ENCODE measurements at places on chromosomes 5 and 9. TPM values are rescaled to one million over a fixed set of nuclear protein-coding genes. Genes with fewer than 3 reads are reported as not detected.
A peak's percentile ranks its signal among the peaks of the same experiment; 100 is the strongest.

DNA sequence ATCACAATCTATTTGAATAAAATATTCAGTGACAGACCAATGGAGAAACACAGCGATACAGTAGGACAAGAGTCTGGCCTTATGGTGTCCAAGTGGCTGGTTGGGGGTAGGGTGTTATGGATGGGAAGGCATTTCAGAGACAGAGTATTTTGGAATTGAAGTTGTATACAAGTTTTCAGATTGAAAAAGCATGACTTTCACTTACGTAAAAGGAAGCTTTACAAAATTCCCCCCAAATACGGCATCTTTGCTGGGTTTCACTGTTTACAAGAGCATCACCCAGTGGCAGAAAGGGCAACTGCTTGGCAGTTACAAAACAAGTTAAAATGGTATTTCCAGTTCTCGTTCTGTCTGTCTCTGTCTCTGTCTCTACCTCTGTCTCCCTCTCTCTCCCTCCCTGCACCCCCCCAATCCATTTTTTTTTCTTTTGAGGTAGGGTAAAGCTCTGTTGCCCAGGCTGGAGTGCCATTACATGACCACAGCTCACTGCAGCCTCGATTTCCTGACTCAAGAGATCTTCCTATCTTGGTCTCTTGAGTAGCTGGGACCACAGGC is 86.2 kb downstream of the PTPN3 start:
- peak; percentile 40 for DNase-seq

- DNase-seq: no peak
These were observed 449.6 kb upstream of the CHD1 start for GRCh38 chr5:99378443-99378842.

DNA sequence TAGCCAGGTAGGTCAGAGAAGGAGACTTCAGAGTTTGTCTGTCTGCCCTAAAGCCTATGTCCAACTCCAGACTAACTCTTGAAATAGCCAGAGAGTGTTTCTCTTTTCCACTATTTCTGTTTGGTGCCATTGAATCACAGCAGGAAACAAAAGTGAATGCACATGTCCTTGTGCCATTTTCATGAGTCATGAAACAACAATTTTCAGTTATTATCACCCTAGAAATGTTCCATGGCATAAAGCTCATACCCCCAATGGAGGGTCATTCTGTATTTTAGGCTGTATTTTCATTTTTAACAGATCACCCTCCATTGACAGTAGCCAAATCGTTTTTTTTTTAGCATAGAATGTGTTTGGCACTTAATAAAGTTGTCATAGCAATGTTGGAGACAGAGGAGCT is 124.7 kb downstream of the PAPPA start:
- DNase-seq: no peak

- DNase-seq: no peak
These were observed 2.5 kb upstream of the FSD1L start for GRCh38 chr9:105445203-105445881.

DNA sequence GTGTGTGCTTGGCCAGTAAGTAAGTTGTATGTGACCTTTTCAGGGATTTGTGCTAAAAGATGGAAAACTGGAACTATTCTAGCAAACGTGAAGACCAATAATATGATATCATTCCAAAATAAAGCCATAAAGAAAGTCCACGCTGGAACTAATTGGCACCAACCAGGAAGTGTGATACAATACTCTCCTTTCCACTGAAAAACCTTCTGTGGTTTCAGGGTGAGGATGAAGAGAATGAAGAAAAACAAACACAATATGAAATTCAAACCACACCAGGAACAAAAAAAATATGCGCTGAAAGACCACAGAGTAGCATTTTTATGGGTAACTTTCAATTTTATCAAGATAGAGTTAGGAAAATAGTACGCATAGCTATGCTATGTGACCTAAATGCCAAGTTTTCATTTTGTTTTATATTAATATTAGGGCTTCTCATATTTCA is 105.8 kb downstream of the EFNA5 start:
- peak; percentile 16 for DNase-seq

GRCh38 chr9:108933718-108934322 is at the start of gene ELP1:
TSS of gene ELP1 (minus strand) at chr9:108934124. CDS start at chr9:108931146, 2,978 bp downstream.
- DNase-seq: peak; percentile 96

GRCh38 chr9:74760031-74760700 is 127.6 kb downstream of the TRPM6 start:
- DNase-seq: peak; percentile 77

Gene GRIN1
- not detected for total RNA-seq

Gene CCDC183
- total RNA-seq: 0.32 TPM
